ENCODE measurements at places on chromosomes 16 and 17.

GRCh38 chr16:89001117-89002027 lies 24.4 kb upstream of the CBFA2T3 start:
- no peak for DNase-seq

GRCh38 chr17:18225642-18226283 lies 328 bp downstream of the LLGL1 start:
- DNase-seq, result no peak

DNA sequence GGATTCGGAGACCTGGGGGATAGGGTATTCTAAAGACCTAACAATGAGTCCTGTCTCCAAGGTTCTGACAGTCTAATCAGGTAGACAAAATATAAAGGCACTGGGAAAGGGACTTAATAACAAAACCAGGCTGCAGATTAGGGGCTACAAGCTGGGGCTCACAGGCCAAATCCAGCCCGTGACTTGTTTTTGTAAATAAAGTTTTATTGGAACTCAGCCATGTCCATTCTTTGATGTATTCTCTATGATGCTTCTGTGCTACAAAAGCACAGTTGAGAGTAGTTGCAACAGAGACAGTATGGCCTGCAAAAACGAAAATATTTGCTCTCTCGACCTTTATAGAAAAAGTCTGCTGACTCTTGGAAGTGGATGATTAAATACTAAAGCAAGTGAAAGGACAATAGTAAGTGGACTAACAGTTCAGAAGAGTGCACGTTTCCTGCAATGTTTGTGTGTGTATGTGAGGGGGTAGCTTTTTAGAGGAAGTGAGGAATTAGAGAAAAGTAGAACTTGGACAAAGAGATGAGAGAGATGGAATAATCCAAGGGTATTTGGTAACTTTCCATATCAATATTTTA lies 115.4 kb upstream of the ZFHX3 start:
- DNase-seq, result no peak

GRCh38 chr16:5036228-5037156 lies 2.8 kb upstream of the NAGPA start:
- DNase-seq, result no peak

- peak; percentile 37 for DNase-seq
Observed at GRCh38 chr16:526181-527014, 1.1 kb upstream of the CAPN15 start.

DNA sequence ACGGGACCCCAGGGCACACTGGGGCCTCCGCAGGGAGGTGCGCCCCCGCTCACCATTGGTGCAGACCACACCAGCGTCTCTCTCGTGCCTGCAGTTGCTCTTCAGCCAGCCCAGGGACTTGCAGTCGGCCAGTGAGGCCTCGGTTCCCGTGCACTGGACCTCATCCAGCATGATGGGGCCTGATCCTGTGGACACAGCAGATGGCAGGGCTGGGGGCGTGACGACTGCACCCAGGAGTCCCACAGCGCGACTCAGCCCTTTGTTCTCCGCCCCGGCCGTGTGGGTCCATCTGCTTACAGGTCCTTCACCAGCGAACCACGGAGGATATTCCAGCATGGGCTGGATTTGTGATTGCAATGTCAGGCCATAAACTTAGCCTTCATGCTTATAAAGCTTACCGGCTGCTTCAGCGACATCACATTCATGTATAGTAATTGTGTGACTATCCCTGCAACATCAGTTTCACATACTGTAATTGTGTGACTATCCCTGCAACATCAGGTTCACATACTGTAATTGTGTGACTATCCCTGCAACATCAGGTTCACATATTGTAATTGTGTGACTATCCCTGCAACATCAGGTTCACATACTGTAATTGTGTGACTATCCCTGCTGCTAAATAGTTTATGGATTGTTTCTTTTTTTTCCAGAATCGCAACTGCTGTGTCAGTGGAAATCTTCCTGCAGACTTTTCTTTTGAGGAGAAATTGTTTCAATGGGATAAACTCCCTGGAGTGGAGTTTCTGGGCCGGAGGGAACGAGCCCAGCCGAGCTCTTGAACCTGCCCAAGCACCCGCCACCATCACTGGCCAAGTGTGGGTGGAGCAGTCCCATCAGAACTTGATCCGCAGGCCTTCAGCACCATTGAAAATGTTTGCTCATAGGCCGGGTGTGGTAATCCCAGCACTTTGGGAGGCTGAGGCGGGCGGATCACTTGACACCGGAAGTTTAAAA lies 4.8 kb downstream of the LGALS3BP start:
- DNase-seq, result peak; percentile 74

GRCh38 chr17:47262586-47262985 lies 9.0 kb downstream of the ITGB3 start:
- no peak for DNase-seq

GRCh38 chr16:56600398-56600999 lies 7.9 kb upstream of the MT2A start:
- DNase-seq, result peak; percentile 63

GRCh38 chr16:60748366-60748765 lies 1287.9 kb downstream of the CDH8 start:
- no peak for DNase-seq

DNA sequence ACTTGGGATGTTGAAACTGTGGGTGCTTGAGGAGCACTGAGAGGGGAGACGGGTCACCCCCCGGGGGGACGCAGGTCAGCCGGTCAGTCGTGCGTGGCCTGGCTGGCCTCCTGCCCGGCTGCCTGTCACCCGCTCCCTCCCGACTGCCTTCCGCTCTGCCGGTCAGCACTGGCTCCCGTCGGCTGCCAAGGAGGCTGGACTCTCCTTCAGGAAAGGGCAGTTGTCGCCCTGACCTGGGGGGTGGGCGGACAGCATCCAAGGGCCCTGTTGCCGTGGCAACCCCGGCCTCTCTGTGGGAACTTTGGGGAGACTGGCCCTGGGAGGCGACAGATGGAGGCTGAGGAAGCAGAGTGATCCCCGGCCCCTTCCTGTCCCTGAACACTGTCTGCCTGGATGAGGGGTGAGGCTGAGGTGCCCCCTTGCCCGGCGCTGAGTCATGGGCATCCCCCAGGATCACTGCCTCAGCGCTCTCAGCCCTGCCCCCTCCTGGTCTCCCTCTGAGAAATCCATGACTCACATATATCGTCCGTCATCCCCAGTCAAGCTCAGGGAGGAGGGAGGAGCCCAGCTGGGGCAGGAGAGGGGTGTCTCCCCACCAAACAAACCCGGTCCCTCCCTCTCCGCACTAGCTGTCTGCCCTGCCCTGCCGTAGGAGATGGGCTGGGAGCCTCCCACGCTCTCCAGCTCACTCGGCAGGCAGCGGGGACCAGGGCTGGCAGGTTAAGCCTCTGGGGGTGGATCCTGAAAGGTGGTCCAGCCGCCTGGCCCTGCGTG lies at the start of gene ADGRG1:
Gene ADGRG1, plus strand, starts transcription at position 623 of the 774 bp plus-strand sequence. CDS start 21,658 bp downstream, outside the sequence.
- peak; percentile 97 for DNase-seq

- no peak for DNase-seq
Observed at GRCh38 chr17:58326609-58327362, 1.8 kb downstream of the TSPOAP1 start.

DNA sequence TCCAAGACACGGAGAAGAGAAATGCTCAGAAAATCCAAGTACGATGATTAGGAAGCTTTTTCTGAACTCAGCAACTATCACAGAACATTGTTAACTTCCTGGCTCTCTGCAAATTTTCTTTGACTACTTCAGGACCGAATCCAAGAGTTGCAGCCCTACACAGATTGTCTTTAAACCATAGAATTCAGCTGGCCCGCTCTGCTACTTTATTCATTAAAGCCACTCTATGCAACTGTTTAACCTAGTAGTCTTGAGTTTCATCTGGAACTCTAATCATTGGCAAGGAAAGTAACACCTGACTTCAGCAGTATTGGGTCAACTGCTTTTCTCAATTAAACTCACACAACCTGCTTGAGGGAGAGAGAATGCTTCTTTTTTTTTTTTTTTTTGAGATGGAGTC lies 210.1 kb downstream of the SLC39A11 start:
- DNase-seq, result no peak

- no peak for DNase-seq
Observed at GRCh38 chr17:75720656-75721462, at the start of gene ITGB4. Gene ITGB4, plus strand, starts transcription at chr17:75721459. Its CDS starts 3,245 bp downstream, at chr17:75724704.

DNA sequence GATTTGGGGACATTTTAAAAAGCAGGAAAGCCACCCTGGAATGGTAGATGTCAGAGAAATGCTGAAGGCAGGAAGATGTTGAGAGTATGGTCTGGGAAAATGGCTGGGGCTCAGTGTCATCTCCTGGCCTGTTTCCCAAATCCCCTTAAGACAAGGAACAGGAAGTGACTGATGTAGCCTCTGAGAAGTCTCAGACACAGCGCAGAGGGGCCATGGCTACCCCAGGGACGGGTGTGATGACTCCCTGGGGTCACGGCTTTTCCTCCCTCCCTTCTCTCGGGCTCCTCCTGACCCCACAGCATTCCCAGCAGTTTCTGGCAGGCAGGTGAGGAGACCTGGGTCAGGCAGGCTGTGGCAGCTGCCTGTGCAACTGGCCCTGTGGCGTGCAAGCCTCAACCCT lies 45.4 kb downstream of the RAP1GAP2 start:
- DNase-seq, result no peak

GRCh38 chr17:7284911-7285310 lies 3.4 kb downstream of the SLC2A4 start:
- DNase-seq, result no peak

GRCh38 chr17:35161281-35161761 lies 13.7 kb downstream of the UNC45B start:
- DNase-seq, result no peak

- DNase-seq, result peak; percentile 100
Observed at GRCh38 chr17:40485851-40486521, 15.4 kb downstream of the TNS4 start.

DNA sequence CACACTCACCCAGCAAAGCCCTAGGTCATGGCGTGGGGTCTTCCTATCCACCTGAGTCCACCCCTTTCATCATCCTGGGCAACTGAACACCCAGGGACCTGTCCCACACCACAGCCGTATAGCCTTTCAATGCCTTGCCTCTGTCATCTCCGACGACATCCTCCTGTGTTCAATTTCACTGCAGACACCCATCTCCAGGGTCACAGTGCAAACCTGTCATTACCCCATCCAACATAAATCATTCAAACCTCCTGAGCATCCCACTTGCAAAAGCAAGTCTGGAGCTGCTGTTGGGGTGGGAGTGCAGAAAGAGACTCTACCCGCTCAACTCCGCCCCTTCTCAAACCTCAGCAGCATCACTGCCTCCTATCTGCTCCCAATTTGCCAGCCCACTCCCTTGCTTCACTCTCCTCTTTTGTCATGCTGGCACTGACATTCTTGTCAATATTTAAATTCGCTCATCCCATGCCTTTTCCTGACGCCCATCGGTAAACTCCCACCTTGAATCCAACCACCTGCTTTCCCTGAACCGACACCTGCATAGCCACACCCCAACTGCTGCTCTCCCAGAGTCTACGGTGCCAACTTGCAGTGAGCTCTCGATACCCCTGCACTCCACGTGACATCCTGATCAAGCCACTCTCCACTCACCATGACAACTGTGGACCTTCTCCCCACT lies 37.0 kb downstream of the MARF1 start:
- no peak for DNase-seq

- no peak for DNase-seq
Observed at GRCh38 chr17:28970879-28971278, 19.6 kb upstream of the PHF12 start.

DNA sequence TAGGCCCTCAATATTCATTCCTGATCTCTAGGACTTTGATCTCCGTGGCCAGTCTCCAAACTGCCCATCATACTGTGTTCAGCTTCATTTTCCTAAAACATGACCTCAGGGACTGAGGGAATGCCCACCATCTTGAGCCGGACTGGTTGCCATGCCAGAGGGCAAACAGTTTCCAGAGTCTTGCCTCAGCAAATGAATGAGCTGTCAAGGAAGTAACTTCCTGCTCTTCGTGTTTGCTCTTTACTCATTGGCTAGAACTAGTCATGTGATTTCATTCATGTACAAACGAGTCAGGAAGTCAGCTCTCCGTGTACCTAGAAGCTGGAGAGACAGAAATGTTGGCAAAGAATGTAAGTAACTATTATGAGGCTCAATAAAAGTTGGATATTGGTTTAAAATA lies 50.2 kb downstream of the ANKFN1 start:
- no peak for DNase-seq

GRCh38 chr16:1171854-1172428 lies 19.0 kb downstream of the CACNA1H start:
- no peak for DNase-seq

DNA sequence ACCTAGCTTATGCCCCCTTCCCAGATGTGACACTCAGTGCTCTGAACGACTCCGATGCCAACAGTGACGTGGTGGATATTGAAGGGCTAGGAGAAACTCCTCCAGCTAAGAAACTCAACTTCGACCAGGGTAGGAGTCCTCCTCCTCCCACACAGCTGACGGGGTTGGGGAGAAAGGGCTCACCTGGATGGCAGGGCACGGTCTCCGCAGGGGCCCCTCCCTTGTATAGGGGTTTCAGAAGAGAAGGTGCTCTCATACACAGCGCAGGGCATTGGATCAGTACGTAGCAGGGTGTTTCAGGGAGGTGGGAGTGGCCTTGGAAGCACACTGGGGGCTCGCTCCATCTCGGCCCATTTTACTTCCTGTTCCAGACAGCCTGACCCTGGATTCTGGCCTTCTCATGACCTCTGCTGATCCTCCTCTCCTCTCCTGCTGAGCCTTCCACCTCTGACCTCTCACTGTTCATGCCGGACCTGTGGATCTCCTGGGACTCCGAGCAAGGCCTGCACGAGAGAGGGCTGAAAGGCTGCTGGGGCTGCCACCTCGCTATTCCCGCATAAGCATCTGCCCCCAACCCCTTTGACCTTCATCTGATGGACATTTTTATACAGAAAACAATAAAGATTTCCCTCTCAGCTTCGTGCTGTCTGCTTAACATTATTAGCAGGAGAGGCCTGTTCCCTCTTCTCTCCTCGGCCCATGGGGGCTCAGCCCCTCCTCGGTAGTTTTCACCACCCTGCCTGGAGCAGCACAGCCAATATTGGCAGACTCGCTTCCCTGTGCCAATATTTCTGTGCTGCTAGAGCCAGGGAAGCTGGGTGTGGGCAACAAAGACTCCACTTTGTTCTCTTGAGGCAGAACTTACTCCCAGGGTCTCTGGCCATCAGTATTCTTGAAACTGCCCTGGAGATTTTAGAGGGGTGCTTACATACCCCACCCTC lies 4.7 kb downstream of the RNASEK start:
- DNase-seq, result no peak

All from amniotic epithelial cell (primary cell).